ENCODE measurements at places on chromosomes 5 and 9.

GRCh38 chr9:124281931-124282371 lies 24.2 kb downstream of the NEK6 start:
- DNase-seq, result no peak

DNA sequence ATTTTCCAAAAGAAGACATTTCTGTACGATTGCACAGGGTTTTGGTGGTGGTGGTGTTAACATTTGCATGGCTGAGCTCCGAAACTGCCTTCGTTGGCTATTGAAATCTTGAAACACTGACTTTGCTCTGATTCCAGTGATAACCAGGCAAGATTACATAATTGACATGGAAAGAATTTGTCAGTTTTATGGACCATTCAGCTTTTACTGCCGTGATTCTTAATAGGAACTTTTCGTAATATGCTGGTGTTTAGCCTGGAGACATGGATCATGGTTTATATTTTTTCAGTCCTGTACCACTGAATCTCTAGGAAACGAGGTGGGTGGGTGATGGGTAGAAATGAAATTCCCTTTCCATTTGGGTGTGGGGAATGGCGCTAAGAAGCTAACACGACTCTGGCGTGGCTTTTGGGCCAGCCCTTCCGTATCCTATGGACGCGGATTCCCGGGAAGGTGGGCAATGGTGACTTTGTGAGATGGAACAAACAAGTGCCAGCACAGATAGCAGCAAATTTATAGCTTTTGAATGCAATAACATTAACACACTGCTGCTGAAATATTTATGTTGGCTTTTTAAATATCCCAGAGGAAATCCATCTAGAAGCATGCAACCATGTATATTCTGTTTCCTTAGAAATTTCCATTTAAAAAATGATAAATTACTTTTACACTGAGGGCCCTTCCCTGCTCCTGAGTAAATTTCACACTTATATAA lies 36.8 kb downstream of the LIX1 start:
- no peak for DNase-seq

DNA sequence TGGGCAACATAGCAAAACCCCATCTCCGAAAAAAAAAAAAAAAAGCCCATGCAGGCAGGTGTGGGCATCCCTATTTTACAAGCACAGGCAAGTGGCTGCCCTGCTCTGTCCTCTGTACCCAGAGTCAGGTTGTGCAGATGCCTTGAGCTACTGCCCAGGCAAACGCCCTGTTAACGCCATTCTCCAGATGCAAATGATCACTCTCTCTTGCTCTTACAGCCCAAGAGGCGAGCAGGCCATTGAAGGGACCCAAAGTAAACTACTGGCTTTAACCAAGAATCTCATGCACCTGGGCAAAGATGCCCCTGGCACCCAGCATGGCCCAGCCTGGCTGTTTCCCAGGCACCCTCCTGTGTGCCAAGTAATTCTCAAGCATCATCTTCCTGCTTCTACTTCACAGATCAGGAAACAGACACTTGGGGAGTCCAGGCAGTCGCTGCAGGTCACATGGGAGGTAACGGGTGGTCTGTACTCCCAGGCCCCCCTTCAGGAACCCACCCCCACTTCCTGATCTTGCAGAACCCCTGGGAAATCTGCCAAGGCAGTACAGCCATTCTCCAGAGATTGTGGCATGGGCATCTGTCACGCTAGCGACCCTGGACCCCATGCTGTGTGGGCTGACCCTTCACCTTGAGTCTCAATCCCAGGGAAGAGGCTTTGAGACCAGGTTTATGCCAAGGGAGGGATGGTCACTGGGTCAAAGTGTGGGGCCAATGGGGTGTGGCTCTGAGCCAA lies 14.2 kb downstream of the EEIG1 start:
- DNase-seq, result no peak

DNA sequence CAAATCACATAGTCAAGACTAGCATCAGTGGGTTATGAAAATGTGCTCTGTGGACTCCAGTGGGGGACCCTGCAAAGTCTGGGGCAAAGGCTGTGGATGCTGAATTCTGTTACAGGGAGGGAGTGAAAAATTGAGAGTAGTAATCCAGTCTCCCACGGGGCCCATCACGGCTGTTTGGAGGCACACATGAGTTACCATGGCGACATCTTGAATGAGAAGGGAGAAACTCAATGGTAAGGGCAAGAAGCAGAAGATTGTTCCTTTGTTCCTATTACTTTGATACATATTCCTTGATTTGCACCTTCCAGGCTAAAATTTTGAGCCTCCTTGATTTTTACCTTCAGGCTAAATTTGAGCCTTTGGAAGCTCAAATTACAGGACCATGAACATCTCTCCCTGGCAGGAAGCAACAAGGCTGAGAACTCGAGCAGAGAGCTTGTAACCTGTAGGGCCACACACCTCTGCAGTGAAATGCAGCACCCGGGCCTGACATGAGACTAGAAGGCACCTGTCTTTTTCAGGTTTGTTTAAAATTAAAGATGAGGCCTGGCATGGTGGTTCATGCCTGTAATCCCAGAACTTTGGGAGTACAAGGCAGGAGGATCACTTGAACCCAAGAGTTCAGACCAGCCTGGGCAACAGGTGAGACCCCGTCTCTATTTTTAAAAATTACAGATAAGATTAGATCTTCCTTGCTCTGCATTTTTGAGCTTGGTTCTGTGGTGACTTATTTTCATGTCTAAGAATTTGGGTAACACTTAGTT lies 31.0 kb upstream of the ZFR start:
- DNase-seq, result no peak

DNA sequence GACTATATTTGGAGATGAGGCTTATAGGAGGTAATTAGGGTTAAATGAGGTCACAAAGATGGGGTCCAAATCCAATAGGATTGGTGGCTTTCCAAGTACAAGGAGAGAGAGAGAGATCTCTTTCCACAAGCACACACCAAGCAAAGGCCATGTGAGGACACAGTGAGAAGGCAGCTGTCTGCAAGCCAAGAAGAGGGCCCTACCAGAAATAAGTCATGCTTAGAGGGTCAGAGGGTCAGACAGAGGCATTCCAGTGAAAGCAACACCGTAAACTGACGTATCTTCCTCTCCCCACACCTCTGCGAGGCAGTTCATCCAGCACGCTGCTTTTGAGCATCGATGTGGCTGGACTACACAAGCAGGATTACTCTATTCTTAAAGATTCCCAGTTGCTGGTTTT lies 87.9 kb downstream of the SLC1A3 start:
- DNase-seq, result no peak

DNA sequence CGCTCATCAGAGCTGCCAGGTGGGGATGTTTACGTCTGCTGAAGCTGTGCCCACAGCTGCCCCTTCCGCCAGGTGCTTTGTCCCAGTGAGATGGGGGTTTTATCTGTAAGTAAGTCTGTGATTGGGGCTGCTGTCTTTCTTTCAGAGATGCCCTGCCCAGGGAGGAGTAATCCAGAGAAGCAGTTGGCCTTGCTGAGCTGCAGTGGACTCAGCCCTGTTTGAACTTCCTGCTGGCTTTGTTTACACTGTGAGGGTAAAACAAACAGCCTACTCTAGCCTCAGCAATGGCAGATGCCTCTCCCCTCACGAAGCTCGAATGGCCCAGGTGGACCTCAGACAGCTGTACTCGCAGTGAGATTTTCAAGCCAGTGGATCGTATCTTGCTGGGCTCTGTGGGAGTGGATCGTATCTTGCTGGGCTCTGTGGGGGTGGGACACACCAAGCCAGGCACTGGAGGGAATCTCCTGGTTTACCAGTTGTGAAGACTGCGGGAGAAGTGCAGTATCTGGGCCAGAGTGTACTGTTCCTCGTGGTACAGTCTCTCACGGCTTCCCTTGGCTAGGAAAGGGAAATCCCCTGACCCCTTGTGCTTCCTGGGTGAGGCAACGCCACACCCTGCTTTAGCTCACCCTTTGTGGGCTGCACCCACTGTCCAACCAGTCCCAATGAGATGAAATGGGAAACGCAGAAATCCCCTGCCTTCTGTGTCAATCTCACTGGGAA lies 530.1 kb upstream of the DMAC1 start:
- no peak for DNase-seq

- DNase-seq, result no peak
These were observed 1853.8 kb downstream of the EFNA5 start for GRCh38 chr5:105816961-105817360.

GRCh38 chr5:178839319-178839704 lies 20.4 kb upstream of the ZNF354B start:
- no peak for DNase-seq

- DNase-seq, result no peak
These were observed 22.9 kb upstream of the ACTBL2 start for GRCh38 chr5:57505272-57506200.

GRCh38 chr9:27353474-27354229 lies 56.7 kb upstream of the EQTN start:
- DNase-seq, result no peak

Data from KG1 (cell line).